ENCODE measurements at places on chromosomes 1 and 21.

DNA sequence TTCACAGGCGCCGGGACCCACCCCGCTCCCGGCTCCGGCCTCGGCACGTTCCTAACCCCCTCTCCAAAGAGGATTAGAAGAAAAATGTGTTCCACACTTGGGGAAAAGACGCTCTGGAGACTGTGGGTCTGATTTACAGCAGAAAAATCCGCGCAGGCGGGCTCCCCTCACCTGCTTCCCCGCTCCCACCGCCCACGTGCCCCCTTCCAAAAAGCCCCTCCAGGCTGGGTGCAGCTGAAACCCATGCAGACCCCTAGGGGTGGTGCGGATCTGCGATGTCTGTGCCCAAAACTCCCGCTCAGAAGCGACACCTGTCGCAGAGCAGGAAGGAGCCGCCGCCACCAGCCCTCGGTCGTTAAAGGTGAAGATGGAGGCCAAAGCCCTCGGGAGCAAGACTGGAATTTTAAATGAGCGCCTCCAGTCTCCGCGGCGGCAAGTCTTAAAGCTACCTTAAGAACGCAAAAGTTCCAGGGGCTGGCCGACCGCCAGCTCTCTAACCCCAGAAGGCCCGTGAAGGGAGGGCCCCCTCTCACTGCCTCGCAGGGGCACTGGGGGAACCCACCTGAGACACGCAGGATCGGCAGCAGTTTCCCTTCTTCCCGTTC, 688 bp upstream of the CHD5 start:
- peak; percentile 31 for DNase-seq

- no peak for DNase-seq
Measured at GRCh38 chr1:239893127-239893731, 198.5 kb upstream of the FMN2 start.

DNA sequence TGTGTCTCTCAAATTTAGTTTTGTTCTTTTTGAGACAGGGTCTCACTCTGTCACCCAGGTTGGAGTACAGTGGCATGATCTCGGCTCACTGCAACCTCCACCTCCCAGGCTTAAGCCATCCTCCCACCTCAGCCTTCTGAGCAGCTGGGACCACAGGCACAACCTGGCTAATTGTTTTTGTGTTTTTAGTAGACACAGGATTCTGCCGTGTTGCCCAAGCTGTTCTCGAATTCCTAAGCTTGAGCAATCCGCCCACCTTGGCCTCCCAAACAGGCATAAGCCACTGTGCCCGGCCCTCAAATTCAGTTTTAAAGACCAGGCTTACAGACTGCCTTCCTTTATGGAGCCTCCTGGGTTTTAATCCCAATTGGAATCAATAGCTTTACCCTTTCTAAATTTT, 83.7 kb upstream of the SELENON start:
- no peak for DNase-seq

- DNase-seq, result peak; percentile 67
Measured at GRCh38 chr1:36175137-36176095, 19.5 kb downstream of the MAP7D1 start.

- no peak for DNase-seq
Measured at GRCh38 chr1:231032963-231033362, 7.1 kb downstream of the FAM89A start.

- no peak for DNase-seq
Measured at GRCh38 chr1:109295712-109296415, 10.9 kb downstream of the MYBPHL start.

DNA sequence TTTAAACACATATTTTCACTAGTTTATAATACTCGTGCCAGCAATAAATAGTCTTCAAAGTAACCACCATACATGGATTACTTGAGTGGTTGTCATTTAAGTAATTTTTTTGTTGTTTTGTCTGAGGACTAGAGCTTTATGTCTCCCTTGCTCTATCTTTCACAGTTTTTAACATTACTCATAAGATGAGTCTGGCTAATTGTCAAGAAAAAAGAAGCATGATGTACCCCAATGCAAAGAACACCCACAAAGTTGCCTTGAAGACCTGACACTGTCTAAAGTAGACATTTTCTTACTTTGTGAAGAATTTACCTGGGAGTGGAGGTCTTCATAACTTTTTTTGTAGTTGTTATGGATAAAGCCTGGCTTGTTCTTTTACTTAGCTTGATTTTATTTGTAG, 210.4 kb upstream of the BRINP3 start:
- no peak for DNase-seq

DNA sequence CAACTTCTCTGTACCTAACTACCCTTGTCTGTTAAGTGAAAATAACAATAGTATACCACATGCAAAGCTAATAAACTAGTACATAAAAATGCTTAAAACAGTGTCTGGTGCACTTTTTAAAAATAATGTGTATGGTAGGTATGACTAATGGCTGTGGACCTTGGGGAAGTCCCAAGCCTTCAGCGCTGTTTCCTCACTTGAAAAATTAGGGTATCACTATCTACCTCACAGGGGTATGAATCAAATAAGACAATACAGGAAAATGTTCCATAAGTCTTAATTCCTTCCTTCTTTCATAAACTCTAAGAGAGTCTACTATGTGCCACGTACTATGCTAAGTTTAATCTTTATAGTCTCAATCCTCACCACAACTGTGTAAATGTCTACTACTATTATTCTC, 32.0 kb downstream of the EGLN1 start:
- no peak for DNase-seq

- DNase-seq, result no peak
Measured at GRCh38 chr1:92362970-92363369, 64.1 kb downstream of the RPAP2 start.

- DNase-seq, result no peak
Measured at GRCh38 chr1:150187560-150187931, 37.8 kb downstream of the PLEKHO1 start.

DNA sequence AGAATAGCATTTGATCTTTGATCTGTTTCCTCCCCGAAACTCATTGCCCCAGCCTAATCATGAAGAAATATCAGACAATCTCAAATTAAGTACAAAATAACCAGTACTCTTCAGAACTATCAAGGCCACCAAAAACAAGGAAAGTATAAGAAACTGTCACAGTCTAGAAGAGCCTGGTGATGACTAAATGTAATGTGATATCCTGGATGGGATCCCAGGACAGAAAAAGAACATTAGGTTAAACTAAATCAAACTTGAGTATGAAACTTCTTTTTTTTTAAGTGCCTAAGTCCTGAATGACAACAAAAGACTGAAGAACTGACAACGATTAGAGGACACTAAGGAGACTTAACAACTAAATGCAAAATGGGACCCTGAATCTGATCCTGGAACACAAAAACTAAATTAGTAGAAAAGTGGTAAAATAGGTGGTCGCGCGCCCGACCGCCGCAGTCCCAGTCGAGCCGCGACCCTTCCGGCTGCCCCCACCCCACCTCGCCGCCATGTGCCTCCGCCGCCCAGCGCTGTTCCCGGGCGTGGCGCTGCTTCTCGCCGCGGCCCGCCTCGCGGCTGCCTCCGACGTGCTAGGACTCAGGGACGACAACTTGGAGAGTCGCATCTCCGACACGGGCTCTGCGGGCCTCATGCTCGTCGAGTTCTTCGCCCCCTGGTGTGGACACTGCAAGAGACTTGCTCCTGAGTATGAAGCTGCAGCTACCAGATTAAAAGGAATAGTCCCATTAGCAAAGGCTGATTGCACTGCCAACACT, 5.5 kb upstream of the PRKAB2 start:
- DNase-seq, result no peak

- DNase-seq, result no peak
Measured at GRCh38 chr1:206967096-206967849, 3.0 kb downstream of the FCAMR start.

GRCh38 chr21:29557931-29558725, 259.4 kb downstream of the BACH1 start:
- DNase-seq, result no peak

DNA sequence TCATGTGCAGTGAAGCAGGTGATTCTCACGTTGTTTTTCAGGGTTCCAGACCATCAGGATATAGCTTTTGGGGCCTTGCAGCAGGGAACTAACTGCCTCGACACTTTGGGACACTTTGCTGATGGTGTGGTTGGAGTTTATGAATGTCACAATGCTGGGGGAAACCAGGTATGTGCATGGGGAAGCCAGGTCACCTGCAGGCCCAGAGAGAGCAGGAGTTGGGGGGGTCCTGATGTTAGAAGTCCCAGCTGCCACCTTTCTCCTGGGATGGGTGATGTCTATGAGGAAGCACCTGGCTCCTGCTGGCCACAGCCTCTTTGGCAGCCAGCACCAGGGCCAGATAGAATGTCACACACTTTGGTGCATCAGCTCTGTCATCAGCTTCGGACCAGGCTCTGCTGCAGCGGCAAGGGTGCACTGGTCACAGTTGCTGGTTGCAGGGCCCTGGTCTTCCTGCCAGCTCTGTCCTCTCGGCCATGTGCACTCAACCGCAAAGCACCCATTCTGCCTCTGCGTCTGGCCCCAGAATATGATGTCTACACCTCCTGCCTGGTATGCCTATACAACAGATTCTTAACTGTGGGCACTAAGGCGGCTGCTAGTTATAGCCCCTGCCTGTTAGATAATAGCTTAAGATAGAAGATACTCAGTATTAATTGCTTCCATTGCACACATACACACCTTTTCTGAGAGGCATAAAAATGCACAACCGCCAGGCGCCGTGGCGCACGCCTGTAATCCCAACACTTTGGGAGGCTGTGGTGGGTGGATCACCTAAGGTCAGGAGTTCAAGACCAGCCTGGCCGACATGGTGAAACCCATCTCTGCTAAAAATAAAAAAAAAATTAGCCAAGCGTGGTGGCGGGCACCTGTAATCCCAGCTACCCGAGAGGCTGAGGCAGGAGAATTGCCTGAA, 160.7 kb downstream of the PGBD5 start:
- DNase-seq, result no peak

DNA sequence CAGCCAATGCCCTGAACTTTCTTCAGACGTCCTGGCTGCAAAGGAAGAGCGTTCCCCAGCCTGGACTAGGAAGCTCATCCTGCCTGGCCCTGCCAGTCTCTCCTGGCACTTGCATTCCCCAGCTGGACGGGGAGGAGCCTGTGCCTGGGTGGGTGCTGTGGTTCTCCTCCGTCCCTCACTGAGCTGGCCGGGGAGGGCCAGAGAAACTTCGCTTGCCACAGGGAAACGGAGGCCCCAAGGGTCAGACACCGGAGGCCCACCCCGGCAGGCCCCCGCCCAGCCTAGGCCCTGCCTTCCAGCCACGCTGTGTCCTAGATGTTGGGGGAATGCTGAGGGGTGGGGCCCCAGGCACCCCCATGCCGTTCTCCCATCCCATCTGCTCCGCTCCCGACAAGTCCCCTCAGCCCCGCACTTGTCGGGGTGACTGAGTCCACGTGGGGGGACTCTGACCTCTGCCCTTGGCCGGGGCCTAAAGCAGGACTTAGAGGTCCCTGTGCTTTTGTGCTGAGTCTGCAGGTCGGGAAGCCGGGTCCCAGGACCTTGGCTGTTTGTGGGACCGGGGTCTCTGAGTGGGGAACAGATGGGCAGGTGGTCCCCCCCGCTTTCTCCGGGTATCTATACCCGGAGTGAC, 4.8 kb downstream of the FTCD start:
- DNase-seq, result no peak

- DNase-seq, result no peak
Measured at GRCh38 chr1:226985839-226986463, 45.9 kb downstream of the COQ8A start.

DNA sequence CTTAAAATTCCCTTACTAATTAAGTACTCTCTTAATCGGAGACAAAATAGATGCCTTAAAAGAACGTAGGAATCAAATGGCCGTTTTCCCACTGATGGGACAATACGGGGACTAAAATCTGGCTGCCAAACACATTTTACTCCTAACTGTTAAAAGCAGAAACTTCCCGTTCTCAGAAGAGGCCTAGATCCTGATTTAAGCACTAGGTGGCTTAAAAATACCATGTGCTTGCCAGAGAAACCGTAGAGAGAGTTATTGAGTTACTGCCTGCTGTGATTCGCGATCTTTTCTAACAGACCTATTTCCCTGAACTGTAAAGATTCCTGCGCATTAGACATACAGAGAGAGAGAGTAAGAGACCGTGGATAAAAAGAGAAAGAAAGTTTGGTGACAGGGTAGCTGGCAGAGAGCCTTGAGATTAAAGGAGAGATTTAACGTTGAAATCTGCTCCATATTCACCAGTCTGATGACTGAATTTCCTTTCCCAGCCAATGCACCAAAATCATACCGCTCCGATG, 54.4 kb upstream of the STUM start:
- DNase-seq, result no peak

DNA sequence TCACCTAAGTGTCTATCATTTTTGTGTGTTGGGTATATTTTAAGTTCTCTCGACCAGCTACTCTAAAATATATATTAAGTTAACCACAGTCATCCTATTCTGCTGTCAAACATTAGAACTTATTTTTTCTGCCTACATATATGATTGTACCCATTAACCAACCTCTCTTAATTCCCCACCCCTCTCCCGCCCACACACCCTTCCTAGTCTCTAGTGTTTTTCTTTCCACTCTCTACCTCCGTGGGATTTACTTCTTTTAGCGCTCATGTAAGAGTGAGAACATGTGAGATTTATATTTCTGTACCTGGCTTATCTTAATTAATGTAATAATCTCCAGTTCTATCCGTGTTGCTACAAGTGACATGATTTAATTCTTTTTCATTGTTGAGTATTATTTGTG, 26.6 kb downstream of the KCNK2 start:
- DNase-seq, result no peak

GRCh38 chr1:171984850-171985485, 143.7 kb downstream of the DNM3 start:
- DNase-seq, result peak; percentile 20

DNA sequence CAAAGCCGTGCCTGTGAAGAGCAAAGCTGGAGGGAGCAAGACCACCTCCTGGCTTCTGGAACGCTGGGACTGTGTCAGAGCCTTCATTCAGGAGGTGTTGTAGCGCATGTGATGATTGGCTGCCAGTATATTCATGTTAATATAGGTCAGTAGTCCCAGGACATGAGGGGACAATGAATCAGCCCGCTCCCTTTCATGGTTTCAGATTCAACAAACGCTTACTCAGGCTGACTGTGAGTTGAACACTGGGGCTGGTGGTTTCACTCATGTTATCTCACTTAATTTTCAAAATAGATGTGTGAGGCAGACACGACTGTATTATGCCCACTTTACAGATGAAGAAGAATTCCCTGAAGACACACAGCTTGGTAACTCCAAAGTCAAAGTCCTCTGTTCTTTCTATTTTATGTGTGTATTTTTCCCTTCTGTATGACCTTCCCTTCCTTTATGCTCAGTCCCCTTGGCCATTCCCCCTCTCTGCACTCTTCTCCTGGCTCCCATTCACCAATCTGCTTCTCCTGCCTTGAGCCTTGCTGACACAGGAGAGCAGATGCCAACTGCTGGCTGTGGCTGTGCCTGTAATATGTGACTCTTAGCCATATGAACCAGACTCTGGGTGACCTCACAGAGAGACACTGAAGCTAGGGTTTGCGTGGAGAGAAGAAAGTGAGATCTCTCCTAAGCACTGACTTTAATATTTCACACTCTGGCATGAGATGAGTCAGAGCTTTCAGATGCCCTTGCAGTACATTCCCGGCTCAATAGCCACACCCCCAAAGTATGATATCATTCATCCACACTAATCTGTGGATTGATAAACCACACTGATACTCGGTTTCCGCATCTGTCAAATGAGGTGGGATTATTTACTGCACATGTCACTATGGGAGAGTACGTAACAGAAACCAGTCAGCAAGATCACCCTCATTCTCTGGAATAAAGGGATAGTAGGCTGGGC, 31.4 kb upstream of the KIRREL1 start:
- DNase-seq, result no peak

All from NCI-H1105 treated with DMSO at 0.1 percent for 48 hours (cell line).